Body of pancreas (tissue), 4 donors: ENCODE measurements at places on chromosomes 2 and 18.

- H3K27me3 ChIP-seq: no peaks in the 10 kb centered on the region
- H3K4me1 ChIP-seq: no peaks in the 10 kb centered on the region
- no peak overlapping the region for H3K27ac ChIP-seq
Observed at GRCh38 chr2:241942416-241943208, 73.1 kb downstream of the RTP5 start.

GRCh38 chr2:52518678-52519077 lies 1248.9 kb upstream of the CHAC2 start:
- H3K4me1 ChIP-seq: peaks cover 6% of the 10 kb centered on the region
- H3K4me3 ChIP-seq: no peak overlapping the region
- H3K27me3 ChIP-seq: no peaks in the 10 kb centered on the region
- no peak overlapping the region for H3K27ac ChIP-seq
- DNase-seq: no peak

DNA sequence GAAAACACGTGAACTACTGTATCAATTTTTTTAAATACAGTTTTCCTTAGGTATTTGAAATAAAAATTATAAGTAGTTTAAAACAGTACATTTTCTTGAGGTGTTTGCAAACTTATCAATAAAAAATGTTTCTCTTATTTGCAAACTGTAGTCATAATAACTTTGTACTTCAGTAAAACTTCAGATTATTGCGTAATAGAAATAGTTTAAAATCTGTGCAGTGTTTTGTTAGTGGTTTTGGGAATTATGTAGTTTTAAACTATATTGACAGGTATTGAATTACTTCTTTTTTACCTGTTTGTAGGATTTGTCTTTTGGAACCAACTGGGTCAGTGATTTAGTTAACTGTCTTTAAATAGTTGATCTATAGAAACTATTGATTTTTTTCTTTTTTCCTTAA lies 7.3 kb downstream of the NAPG start:
- no peak overlapping the region for H3K27ac ChIP-seq
- no peaks in the 10 kb centered on the region for H3K4me1 ChIP-seq
- H3K36me3 ChIP-seq: no peaks in the 10 kb centered on the region
- H3K4me3 ChIP-seq: no peak overlapping the region
- no peak for DNase-seq

GRCh38 chr2:227657199-227657845 lies 9.3 kb upstream of the SCYGR5 start:
- H3K27me3 ChIP-seq: no peaks in the 10 kb centered on the region
- no peak overlapping the region for H3K27ac ChIP-seq
- H3K36me3 ChIP-seq: no peaks in the 10 kb centered on the region
- DNase-seq: no peak

- DNase-seq: peak; percentile 62
- H3K4me3 ChIP-seq: peak overlapping the region; percentile 85
- H3K36me3 ChIP-seq: no peaks in the 10 kb centered on the region
- peak overlapping the region; percentile 93 for H3K27ac ChIP-seq
- no peaks in the 10 kb centered on the region for H3K27me3 ChIP-seq
- peaks cover 9% of the 10 kb centered on the region for H3K4me1 ChIP-seq
Observed at GRCh38 chr2:204545861-204546735, 823 bp downstream of the PARD3B start.

DNA sequence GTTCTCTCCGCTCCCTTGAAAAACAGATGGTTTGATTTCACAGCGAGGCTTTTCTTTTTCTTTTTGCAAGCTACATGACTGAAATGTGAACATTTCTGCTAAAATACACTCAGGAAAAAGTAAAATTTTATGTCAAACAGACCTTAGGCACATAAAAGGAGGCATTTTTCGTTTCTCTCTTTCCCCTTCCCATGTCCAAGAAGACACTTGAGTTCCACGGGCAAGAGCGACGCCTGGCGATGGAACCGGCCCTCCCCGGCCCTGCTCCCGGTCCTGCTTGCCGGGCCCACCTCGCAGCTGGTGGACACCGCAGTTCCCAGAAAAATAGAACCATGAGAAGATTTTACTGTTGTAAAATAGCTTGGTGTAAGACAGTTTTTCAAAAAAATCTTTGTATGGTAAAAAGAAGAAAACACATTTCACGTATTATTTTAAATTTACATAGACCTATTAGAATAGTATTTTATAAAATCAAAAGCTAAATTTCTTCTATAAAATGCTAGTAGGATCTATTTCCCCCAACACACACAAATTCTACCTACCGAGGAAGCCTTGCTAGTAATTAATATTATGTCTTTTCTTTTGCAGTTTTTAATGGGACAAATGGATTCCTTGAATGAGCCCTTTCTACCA lies 2.3 kb upstream of the ALKAL2 start:
- DNase-seq: peak; percentile 80
- H3K36me3 ChIP-seq: no peaks in the 10 kb centered on the region
- H3K27me3 ChIP-seq: no peaks in the 10 kb centered on the region
- H3K4me1 ChIP-seq: peaks cover 16% of the 10 kb centered on the region

GRCh38 chr2:100427627-100428258 lies 10.3 kb upstream of the CHST10 start:
- H3K27me3 ChIP-seq: no peaks in the 10 kb centered on the region
- DNase-seq: peak; percentile 69
- no peaks in the 10 kb centered on the region for H3K4me1 ChIP-seq
- no peak overlapping the region for H3K27ac ChIP-seq
- H3K36me3 ChIP-seq: no peaks in the 10 kb centered on the region

DNA sequence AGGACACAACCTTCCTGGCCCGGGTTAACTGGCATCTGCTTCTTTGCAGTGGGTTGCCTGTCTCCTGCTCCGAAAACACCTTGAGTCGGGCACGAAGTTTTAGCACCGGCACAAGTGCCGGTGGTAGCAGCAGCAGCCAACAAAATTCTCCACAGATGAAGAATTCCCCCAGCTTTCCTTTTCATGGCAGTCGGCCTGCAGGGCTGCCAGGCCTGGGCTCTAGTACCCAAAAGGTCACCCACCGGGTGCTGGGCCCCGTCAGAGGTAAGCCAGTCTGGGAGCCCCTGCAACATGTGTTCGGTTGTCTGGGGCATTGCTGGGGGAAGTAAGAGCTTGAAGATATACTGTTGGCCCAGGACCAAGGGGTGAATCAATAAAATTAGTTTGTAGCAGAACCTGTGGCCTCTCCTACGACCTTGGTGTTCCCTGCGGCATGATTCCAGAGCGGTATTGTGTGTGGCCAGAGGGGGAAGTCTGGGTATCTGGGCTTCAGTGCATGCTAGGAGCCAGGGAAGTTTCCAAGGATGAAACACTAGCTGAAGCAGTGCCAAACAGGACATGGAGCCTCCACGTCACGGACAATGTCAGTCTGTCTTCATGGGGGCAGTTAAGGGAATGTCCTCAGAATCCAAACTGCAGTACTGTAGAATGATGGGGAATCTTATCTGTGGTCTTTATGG lies 7.8 kb downstream of the AGBL5 start:
- no peaks in the 10 kb centered on the region for H3K36me3 ChIP-seq
- no peak overlapping the region for H3K4me3 ChIP-seq
- H3K27ac ChIP-seq: peak overlapping the region; percentile 42
- peaks cover 15% of the 10 kb centered on the region for H3K4me1 ChIP-seq
- no peaks in the 10 kb centered on the region for H3K27me3 ChIP-seq

DNA sequence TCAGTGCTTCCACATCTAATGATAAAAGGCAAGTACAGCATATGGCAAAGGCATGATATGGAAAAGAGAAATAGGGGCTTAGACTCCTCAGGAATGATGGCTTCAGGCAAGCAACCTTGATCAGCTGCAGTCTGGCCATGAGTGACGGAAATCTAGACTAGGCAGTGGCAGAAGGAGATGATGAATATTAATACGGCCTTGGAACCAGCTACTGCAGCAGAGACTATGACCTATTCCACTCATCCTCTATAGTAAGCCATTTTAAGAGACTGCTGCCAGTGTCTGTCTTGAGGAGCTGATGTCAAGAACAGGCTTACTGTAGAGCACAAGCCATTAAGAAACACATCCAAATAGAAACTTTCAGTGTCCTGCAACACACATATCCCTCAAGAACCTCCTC lies 23.7 kb downstream of the ASXL2 start:
- no peak for DNase-seq
- no peak overlapping the region for H3K4me3 ChIP-seq
- H3K4me1 ChIP-seq: peaks cover 16% of the 10 kb centered on the region
- no peaks in the 10 kb centered on the region for H3K36me3 ChIP-seq

DNA sequence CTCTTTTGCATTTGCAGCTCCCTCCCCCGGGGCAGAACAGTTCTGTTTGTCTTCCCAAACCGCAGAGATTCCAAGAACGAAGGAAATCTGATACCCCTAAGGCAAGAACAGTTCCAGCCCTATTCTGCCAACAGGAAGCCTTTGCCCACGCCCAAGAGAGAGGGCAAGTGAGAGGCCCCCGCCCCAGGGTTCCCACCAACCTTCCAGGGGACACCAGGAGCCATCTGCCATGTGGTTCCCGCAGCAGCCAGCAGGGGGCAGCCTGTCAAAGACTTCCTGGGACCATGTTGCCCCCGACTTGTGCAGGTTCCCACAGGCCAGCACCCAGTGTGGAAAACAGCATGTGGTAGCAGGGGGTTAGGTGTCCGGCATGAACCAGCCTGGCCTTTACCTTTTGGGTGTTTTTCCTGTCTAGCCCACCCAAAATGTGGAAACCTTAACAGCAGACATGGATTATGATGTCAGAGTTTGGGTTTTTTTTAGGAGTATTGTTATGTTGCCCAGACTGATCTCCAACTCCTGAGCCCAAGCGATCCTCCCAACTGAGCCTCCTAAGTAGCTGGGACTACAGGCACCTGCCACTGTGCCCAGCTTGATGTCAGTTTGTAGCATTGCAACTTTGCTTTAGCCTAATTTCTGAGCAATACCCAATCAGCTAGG lies 21.7 kb upstream of the EFHD1 start:
- no peak overlapping the region for H3K27ac ChIP-seq
- H3K4me3 ChIP-seq: no peak overlapping the region
- DNase-seq: peak; percentile 64
- H3K4me1 ChIP-seq: peaks cover 3% of the 10 kb centered on the region
- H3K27me3 ChIP-seq: no peaks in the 10 kb centered on the region
- no peaks in the 10 kb centered on the region for H3K36me3 ChIP-seq

GRCh38 chr2:147204102-147204501 lies 640.7 kb upstream of the ACVR2A start:
- H3K4me1 ChIP-seq: no peaks in the 10 kb centered on the region
- no peak overlapping the region for H3K27ac ChIP-seq
- H3K4me3 ChIP-seq: no peak overlapping the region

DNA sequence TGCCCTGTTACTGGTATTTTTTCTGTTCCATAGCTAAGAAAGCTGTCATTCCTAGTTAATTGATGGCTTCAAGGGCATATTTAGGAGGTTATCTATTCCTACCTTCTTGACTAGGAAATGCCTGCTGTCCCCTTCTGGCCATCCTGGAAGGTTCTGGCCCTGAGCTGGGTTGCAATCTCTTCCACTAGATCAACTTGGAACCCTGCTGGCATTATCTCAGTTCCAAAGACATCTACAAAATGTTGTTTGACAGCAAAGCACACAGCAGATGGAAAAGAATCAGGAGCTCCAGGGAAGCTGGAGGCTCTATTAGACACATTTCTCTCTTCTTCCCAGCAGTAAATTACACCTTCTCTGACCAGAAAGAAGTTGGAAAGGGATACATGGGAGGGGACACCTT lies 192.1 kb downstream of the ARHGAP28 start:
- H3K4me3 ChIP-seq: no peak overlapping the region
- no peak for DNase-seq
- H3K27me3 ChIP-seq: no peaks in the 10 kb centered on the region
- H3K36me3 ChIP-seq: no peaks in the 10 kb centered on the region

DNA sequence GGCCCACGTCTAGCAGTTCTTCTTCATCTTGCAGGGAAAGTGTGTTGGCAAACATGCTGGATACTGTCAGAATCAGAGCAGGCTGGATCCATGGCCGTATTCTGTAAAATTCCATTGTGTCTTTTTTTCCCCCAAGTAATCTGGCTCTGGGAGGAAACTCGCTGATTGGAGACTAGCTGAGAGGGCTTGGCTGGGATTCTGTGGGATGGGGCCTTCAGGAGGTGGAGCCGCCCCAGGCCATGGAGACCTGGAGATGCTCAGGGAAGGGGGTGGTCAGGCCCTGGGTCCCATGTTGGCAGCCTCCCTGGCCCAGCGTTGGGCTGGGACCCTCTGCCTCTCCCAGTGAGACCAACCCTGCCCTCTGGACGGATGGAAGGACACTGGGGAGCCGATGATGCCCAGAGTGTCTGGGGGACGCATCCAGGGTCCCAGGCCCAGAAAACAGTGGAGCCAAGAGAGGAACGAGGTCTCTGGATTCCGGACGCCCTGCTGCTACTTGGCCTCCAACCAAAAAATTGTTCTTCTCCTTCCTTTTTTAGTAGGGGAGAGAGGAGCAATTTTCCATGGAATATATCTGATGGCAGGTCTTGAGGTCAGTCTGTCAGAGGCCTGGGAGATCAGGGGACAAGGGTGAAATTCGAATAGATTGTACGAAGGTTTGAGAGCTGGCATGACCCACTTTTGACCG lies 114.5 kb downstream of the AGAP1 start:
- H3K27me3 ChIP-seq: no peaks in the 10 kb centered on the region
- no peak for DNase-seq
- no peak overlapping the region for H3K4me3 ChIP-seq
- no peak overlapping the region for H3K27ac ChIP-seq
- H3K4me1 ChIP-seq: peaks cover 30% of the 10 kb centered on the region

GRCh38 chr18:39793609-39794008 lies 2161.4 kb upstream of the PIK3C3 start:
- no peaks in the 10 kb centered on the region for H3K27me3 ChIP-seq
- no peak for DNase-seq
- H3K27ac ChIP-seq: no peak overlapping the region
- H3K4me3 ChIP-seq: no peak overlapping the region

DNA sequence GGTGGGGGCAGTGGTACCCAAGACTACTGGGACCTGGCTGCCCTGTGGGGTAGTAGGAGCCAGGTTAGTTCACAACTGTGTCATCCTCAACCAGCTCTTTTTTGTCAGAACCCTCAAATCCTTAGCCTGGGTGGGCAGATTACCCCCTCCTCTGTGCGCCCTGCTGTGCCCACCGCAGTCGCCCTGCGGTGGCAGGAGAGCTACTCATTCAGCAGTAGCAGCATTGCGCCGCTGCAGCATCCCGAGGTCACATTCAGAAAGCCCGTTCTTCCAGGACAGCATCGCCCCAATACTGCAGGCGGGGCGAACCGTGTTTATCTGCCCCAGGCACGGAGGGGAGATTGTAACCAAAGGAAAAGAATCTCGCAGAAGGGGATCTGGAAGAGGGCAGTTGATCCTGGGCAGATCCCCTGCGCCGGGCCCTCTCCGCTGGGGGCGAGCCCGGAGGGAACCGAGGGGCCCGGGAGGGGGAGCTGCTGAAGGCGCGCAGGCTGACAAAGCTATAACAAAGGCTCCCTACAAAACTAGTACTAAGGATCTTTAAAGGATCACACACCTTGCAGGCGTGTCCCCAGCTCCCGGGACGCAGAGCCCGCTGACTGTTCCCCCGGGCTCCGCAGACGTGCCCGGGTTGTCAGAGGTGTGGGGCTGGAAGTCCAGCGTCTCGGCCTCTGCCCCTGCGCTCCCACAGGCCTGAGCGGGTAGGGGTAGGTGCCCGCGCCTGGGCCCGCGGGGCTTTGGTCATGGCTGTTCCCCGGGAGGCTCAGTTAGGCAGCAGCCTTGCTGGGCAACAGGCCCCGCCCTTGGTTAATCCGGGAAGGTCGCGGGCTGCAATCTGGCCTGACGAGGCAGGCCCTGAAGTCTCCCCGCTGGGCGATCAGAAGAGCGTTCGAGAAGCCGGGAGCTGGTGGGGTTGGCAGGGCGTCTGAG lies 13.2 kb downstream of the POU3F3 start:
- no peak for DNase-seq
- no peak overlapping the region for H3K27ac ChIP-seq
- no peaks in the 10 kb centered on the region for H3K36me3 ChIP-seq
- H3K4me1 ChIP-seq: peaks cover 29% of the 10 kb centered on the region
